SK-N-SH (cell line): ENCODE measurements at places on chromosomes 4 and X. TPM values are rescaled to one million over a fixed set of nuclear protein-coding genes. Genes with fewer than 3 reads are reported as not detected.

Gene FDCSP
- not detected in 2 replicates for polyA plus RNA-seq

Gene UGT2A3
- polyA plus RNA-seq: not detected in 2 replicates

Gene TTC29
- polyA plus RNA-seq: not detected in 2 replicates

Gene PROM1
- polyA plus RNA-seq: not detected in 2 replicates

DNA sequence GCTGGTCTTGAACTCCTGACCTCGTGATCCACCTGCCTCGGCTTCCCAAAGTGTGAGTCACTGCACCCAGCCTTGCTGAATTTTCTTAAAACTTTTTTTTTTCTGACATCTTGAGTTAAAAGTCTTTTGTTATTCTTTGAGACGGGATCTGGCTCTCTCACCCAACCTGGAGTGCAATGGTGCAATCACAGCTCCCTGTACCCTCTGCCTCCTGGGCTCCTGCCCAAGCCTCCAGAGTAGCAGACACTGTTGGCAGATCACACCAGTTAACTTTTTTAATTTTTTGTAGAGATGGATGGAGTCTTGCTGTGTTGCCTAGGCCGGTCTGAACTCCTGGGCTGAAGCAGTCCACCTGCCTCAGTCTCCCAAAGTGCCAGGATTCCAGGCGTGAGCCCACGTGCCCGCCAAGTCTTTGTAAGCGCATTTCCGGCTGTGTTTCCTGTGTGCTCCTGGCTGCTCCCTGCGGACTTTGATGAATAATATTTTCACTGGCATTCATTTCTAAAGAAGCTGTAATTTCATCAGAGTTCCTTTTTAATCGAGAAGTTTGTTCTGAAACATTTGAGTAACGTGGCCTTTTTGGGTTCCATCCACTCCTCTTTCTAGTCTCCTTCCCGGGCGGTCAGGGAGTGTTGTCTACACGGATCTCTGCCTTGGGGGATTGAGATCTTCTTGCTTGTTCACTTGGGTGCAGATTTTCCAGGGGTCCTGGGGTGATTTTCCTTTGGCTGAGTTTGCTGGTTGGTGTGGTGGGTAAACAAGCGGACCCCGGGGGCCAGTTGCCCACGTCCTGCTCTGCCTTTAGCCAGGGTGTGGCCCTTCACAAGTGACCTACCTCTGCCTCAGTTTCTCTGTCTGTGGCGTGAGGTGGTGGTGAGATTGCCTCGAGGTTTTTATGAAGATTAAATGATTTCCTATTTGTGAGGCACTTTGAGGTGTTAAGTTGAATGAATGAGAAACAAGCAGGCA is 44.4 kb downstream of the PCGF3 start:
- DNase-seq: no peak

DNA sequence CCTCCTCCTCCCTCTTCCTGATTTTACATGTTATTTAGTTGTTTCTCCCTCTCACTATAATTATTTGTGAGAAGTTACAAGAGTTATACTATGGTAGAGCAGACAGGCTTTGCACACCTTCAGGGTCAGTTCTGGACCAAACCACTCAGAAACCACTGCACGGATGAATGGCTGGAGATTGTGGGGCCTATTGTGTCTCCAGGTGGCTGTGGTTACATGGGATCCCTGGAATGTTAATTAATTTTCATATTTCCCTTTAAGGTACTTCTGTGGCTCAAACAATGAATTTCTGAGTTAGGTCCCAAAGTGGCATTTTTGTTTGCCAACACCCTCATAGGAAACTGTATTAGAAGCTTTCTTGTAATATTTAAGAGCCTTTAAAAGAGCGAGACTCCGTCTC is 151.9 kb downstream of the BMPR1B start:
- DNase-seq: no peak

DNA sequence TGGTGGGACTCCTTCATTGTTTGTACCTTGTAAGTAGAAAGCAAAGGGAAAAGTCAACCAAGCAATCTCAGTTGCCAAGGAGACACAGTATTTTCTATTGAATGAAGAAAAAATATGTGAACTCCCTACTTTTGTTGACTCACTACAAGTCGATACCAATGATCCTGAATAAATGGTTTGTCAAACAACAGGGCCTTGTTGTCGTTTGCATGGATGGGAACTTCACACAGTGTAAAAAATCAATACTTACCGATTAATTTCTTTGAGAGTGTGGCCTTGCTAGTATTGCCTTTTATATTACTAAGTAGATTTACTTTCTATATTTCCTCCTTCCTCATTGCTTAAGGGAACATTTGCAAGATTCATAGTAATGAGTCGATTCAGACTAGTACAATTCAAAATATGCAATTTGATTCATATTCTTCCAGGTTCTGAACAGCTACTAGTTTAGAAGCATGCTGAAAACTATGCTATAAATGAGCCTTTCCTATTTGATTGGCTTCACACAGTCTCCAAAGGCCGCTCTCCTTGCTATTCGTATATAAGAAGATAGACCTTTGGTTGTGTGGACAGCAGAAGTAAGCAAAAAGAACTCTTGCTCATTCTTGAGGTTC is 108.0 kb downstream of the ZNF330 start:
- no peak for DNase-seq

DNA sequence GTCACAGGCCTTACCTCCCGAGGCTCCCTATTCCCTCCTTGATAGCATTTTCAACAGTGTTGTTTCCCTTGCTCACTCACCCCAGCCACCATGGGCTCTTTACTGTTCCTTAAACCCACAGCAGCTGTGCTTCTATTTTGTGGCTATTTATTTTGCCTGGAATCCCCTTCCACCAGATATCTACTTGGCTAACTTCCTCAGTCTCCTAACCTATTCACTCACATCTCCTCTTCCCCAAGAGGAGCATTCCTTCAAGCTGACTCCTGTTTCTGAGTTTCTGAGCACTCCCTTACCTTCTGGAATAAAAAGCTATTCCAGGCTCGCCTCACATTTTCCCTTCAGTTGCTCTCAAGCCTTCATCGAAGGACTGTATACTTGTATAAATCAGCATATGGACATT is 50.5 kb downstream of the CXCL1 start:
- DNase-seq: no peak

- no peak for DNase-seq
Measured at GRCh38 chr4:183907871-183908683, 3.0 kb downstream of the STOX2 start.

GRCh38 chr4:146981651-146982050 is 36.0 kb upstream of the TTC29 start:
- DNase-seq: no peak

- no peak for DNase-seq
Measured at GRCh38 chrX:72127332-72127731, 4.4 kb downstream of the RTL5 start.

- no peak for DNase-seq
Measured at GRCh38 chrX:110089656-110090403, 86.9 kb downstream of the TMEM164 start.
